ENCODE measurements at places on chromosomes 7 and 10.
A peak's percentile ranks its signal among the peaks of the same experiment; 100 is the strongest.

DNA sequence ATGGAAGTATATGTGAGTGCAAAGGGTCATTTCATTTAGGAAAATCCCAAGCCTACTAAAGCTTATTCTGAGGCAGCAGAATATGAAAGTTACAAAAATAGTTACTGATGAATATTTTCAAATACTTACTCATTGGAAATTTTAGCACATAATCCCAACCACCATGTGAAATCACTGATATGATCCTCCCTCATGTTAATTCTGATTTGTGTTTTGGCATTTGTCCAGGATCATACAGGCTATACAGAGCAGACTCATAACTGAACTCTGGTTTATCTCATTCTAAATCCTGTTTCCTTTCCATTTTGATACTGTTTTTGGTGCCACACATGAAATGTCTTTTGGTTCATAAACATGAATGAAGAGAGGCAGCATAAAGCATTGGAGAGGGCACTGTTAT is 3.4 kb upstream of the FAM24B start:
- peaks cover 28% of the 10 kb centered on the region for H3K4me1 ChIP-seq
- H3K27me3 ChIP-seq: peaks cover 5% of the 10 kb centered on the region
- DNase-seq: no peak

GRCh38 chr10:121558238-121558637 is 40.0 kb downstream of the FGFR2 start:
- no peaks in the 10 kb centered on the region for H3K4me1 ChIP-seq
- no peak overlapping the region for H3K4me3 ChIP-seq
- H3K27me3 ChIP-seq: no peaks in the 10 kb centered on the region
- DNase-seq: no peak
- H3K36me3 ChIP-seq: no peaks in the 10 kb centered on the region
- H3K27ac ChIP-seq: no peak overlapping the region

- DNase-seq: no peak
- H3K4me1 ChIP-seq: no peaks in the 10 kb centered on the region
These were observed 153.1 kb downstream of the CDK14 start for GRCh38 chr7:90749262-90749661.

GRCh38 chr7:786472-787255 is 45.6 kb upstream of the SUN1 start:
- no peak overlapping the region for H3K27ac ChIP-seq
- H3K4me1 ChIP-seq: peaks cover 3% of the 10 kb centered on the region
- peaks cover 40% of the 10 kb centered on the region for H3K36me3 ChIP-seq
- H3K27me3 ChIP-seq: no peaks in the 10 kb centered on the region

DNA sequence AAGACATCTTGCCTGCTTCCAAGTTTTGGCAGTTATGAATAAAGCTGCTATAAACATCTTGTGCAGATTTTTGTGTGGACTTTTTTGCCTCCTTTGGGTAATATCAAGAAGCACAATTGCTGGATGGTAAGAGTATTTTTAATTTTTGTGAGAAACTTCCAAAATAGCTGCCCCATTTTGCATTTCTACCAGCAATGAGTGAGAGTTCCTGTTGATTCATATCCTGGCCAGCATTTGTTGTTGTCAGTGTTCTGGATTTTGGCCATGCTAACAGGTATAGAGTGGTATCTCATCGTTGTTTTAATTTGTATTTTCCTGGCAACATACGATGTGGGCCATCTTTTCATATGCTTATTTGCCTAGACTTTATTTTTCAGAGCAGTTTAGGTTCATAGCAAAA is 53.9 kb downstream of the BTAF1 start:
- H3K4me3 ChIP-seq: no peak overlapping the region
- no peak overlapping the region for H3K27ac ChIP-seq
- H3K36me3 ChIP-seq: peaks cover 53% of the 10 kb centered on the region
- H3K27me3 ChIP-seq: no peaks in the 10 kb centered on the region
- DNase-seq: no peak

GRCh38 chr7:30853576-30853975 is 58.1 kb upstream of the AQP1 start:
- H3K27ac ChIP-seq: no peak overlapping the region
- no peak for DNase-seq
- no peaks in the 10 kb centered on the region for H3K36me3 ChIP-seq
- no peaks in the 10 kb centered on the region for H3K27me3 ChIP-seq

- H3K4me1 ChIP-seq: peaks cover 10% of the 10 kb centered on the region
- H3K27me3 ChIP-seq: peaks cover 48% of the 10 kb centered on the region
- no peaks in the 10 kb centered on the region for H3K36me3 ChIP-seq
- DNase-seq: no peak
- no peak overlapping the region for H3K4me3 ChIP-seq
- no peak overlapping the region for H3K27ac ChIP-seq
These were observed 74.2 kb downstream of the ZRANB1 start for GRCh38 chr10:125016123-125016522.

DNA sequence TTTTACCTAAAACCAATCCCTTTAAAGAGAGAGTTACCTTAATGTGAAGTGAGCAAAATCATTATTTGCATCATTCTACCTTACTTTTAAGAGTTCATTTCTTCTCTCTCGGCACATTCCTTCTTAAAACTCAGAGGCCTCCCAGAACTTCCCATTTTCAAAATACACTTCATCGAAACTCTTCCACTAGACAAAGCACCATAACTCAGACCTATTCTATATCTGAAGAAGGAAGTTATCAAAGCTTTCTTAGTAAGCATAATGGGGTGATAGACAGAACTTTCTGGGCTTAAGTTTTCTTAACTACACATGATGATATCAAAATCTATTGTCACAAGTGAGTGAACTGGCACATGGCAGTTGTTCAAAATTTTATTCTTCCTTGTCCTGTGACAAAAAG is 24.6 kb upstream of the GNAT3 start:
- H3K27me3 ChIP-seq: peaks cover 4% of the 10 kb centered on the region
- DNase-seq: no peak
- no peaks in the 10 kb centered on the region for H3K36me3 ChIP-seq
- no peak overlapping the region for H3K27ac ChIP-seq

DNA sequence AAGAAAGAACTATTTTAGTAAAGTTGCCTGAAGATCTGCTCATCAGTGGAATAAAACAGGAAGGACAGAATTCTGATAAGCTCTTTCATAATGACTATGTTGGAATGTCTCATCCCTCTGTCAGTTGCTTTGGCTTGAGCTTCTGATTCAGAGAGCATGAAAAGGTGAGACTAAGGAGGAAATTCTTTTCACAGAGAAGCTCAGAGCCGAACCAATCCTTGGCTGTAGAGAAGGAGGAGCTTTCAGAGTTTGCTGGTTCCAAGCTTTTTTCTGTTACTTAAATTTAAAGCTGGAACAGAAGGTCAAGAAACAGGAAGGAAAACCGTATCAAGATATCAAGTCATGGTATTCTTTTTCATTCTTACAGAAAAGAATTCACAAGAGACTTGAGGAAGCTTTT is 24.0 kb downstream of the GSTO2 start:
- H3K4me3 ChIP-seq: no peak overlapping the region
- H3K4me1 ChIP-seq: peaks cover 14% of the 10 kb centered on the region
- DNase-seq: no peak

DNA sequence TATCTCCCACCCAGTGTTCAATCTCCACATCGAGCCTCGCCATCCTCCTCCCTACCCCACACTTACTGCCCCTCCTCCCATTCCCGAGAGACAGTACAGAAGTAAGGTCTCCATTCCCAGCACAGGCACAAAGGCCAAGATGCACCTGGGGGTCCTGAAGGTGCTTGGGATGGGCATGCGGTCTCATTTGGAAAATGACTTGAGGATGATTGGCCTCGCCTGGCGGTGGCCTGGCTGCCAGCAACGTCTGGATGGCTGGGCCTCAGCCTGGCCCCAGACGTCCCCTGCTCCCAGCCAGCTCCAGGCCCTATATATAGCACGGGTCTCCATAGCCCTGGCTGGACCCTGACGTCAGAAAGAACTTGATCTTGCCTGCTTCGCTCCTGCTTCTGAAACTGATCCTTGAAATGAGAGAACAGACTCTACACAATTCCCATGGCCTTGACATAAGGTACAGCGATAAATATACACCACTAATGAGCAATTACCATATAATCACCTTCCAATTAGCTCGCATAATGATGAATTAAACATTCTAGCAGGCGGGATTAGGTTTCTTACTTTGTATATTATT is 11.8 kb downstream of the EMX2 start:
- H3K36me3 ChIP-seq: no peaks in the 10 kb centered on the region
- H3K4me1 ChIP-seq: peaks cover 11% of the 10 kb centered on the region
- DNase-seq: no peak
- H3K27me3 ChIP-seq: peaks cover 77% of the 10 kb centered on the region

- H3K27ac ChIP-seq: no peak overlapping the region
- H3K4me1 ChIP-seq: no peaks in the 10 kb centered on the region
- no peak for DNase-seq
- H3K4me3 ChIP-seq: no peak overlapping the region
- H3K36me3 ChIP-seq: no peaks in the 10 kb centered on the region
These were observed 41.6 kb downstream of the PIK3AP1 start for GRCh38 chr10:96678725-96679124.

- H3K27me3 ChIP-seq: no peaks in the 10 kb centered on the region
- H3K4me1 ChIP-seq: no peaks in the 10 kb centered on the region
- peaks cover 56% of the 10 kb centered on the region for H3K36me3 ChIP-seq
- no peak overlapping the region for H3K27ac ChIP-seq
- H3K4me3 ChIP-seq: no peak overlapping the region
These were observed 49.7 kb downstream of the BZW2 start for GRCh38 chr7:16695621-16696237.

GRCh38 chr7:50660830-50661175 is 95.6 kb upstream of the DDC start:
- H3K27ac ChIP-seq: peak overlapping the region; percentile 89
- peaks cover 69% of the 10 kb centered on the region for H3K4me1 ChIP-seq
- DNase-seq: no peak
- peaks cover 5% of the 10 kb centered on the region for H3K27me3 ChIP-seq

DNA sequence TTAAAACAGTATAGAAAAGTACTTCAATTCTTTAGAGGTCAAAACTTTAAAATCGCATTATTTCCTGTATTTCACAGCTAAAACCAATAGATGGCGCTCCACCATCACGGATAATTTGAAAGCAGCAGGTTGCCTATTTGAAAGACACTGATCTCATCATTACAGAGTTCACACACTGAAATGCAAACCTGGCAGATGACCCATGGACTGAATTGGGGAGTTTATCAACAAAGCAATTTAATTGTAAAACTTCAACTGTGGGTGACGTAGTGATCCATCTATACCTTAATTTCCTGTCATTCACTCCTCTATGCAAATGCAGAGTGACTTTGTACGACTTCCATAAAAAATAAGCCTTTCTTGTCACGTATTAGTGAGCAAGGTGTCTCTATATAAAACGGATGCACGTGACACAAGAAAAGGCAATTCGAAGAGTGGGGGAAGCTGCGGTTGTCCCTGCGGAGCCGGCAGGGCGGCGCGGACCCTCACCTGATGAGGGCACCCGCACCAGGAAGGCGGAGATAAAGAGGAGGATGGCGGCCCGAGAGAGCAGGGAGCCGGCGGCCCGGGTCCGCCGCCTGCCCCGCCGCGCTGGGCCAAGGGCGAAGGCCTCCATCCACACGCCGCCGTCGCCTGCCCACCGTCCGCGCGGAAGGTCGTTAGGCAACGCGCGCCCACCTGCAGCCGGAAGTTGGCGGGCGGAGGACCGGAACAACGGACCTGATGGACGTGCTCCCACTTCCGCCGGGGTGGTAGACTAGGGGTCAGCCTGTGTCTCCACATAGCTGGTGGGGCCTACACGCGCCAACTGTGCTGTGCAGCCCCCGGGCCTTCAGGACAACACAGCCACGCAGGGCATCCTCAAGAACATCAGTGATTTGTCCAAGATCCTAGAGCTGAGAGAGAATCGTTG is at the start of gene ZPBP:
Gene ZPBP (minus strand): TSS at position 668 of the 913 bp plus-strand sequence. CDS start 52 bp downstream, at position 616.
- peak within 1 kb of the TSS; percentile 75 for H3K27ac ChIP-seq
- no peaks in the 10 kb centered on the region for H3K36me3 ChIP-seq
- peaks cover 3% of the 10 kb centered on the region for H3K27me3 ChIP-seq
- peak within 1 kb of the TSS; percentile 75 for H3K4me3 ChIP-seq
- H3K4me1 ChIP-seq: peaks cover 5% of the 10 kb centered on the region
- peak; percentile 58 for DNase-seq

DNA sequence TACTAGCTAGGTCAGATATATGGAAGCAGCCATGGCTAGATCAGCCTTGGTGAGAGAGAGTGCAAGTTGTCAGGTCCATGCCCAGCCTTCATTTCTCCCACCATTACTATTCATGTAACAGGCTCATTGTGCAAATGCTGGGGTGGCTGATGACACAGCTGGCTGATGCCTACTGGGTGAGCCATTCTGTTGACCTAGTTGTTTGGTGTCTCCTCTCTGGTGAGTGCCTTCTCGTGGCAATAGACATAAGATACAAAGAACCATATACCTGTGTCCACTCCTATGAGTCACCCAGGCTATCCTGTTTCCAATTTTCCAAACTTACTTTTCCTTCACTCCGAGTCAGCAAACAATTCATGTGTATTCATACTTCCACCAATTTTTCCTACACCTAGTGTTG is 46.0 kb downstream of the ZNF25 start:
- H3K27me3 ChIP-seq: no peaks in the 10 kb centered on the region
- H3K27ac ChIP-seq: no peak overlapping the region
- no peaks in the 10 kb centered on the region for H3K4me1 ChIP-seq
- H3K36me3 ChIP-seq: no peaks in the 10 kb centered on the region
- no peak overlapping the region for H3K4me3 ChIP-seq

Data from activated naive CD4-positive, alpha-beta T cell treated with anti-CD3 and anti-CD28 coated beads, Interleukin-2, amount 10 ng/mL, durations not matched to agents 7 days and 5 days (primary cell).